ENCODE measurements at places on chromosomes 7 and 10.
A peak's percentile ranks its signal among the peaks of the same experiment; 100 is the strongest.

- no peak for DNase-seq
Measured at GRCh38 chr10:59677253-59677831, 32.3 kb downstream of the SLC16A9 start.

DNA sequence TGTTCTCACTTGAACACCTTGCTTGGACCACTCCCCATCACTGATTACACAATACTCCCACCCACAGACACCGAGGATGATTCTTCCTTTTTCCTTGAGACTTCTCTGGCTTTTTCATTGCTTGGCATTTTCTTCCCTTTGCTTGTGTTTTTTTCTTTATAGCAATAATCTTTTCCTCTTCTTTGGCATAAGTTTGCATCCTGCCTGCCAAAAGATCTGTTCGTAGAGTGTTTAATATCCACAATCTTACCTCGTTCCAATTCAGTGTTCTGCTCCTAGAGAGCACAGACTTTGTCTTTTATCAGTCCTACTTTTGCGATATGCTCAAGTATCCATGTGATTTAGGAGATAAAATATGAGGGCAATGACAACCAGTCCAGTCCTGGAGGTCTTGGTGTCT lies 303.3 kb upstream of the CDC14C start:
- no peak for DNase-seq

- DNase-seq, result peak; percentile 97
Measured at GRCh38 chr7:111076205-111076604, 14.7 kb upstream of the LRRN3 start.

DNA sequence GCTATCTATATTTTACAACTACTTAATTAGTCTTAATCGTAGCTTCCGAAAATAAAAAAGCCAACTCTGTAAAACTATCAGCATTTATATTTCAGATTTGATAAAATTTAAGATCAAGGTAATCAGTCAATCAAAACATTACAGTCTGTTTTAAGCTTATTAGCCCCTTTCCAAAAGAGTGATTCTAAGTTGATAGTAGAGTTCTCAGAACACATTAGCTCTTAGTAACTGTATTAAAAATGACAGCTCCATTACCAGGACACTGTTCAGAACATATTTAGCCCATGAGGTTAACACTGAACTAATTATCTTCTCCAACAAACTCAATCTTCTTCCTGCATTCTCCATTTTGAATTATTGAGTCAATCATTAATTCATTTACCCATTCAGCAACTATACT lies 110.3 kb upstream of the PALS2 start:
- DNase-seq, result no peak

DNA sequence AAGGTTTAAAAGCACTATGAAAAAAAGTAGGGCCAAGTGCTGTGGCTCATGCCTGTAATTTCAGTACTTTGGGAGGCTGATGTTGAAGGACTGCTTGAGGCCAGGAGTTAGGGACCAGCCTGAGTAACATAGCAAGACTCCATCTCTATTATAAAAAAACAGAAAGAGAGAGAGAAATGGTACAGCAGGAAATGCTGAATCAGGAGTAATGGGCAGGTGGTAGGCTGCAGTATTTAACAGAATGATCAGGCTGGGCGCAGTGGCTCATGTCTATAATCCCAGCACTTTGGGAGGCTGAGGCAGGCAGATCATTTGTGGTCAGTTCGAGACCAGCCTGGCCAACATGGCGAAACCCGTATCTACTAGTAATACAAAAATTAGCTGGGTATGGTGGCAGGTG lies 49.6 kb downstream of the SCD start:
- no peak for DNase-seq

Data from astrocyte (in vitro differentiated cells and primary cell).